ENCODE measurements at places on chromosomes 12 and 14. TPM values are rescaled to one million over a fixed set of nuclear protein-coding genes. Genes with fewer than 3 reads are reported as not detected.

The TGFB3 gene
- total RNA-seq: 315 TPM

The B4GALNT1 gene
- 3.3 TPM for total RNA-seq

The GRIN2B gene
- total RNA-seq: 0.03 TPM

The NOPCHAP1 gene
- total RNA-seq: 15.4 TPM

The GAS2L3 gene
- total RNA-seq: 6.0 TPM

The PTCSC3 gene
- not detected for total RNA-seq

The LHX5 gene
- not detected for total RNA-seq

The B3GNT4 gene
- not detected for total RNA-seq

The C12orf54 gene
- total RNA-seq: 1.5 TPM

The AKAP3 gene
- total RNA-seq: 4.2 TPM

The CD4 gene
- 18.0 TPM for total RNA-seq

- no peak for DNase-seq
Observed at GRCh38 chr12:120941846-120942405, 36.4 kb upstream of the HNF1A start.

GRCh38 chr14:89903340-89903952 lies 51.1 kb downstream of the EFCAB11 start:
- no peak for DNase-seq

GRCh38 chr12:100128512-100128908 lies 14.2 kb downstream of the BLTP3B start:
- DNase-seq: no peak

DNA sequence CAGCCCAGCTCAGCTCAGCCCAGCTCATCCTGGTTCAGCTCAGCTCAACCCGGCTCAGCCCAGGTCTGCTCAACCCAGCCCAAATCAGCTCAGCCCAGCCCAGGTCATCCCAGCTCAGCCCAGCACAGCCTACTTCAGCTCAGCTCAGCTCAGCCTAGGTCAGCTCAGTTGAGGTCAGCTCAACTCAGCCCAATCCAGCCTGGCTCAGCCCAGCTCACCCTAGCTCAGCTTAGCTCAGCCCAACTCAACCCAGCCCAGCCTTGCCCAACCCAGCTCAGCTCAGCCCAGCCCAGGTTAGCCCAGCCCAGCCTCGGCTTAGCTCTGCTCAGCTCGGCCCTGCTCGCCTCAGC lies 332.3 kb downstream of the TMEM121 start:
- no peak for DNase-seq

GRCh38 chr12:79682593-79682992 lies 8.2 kb downstream of the PAWR start:
- DNase-seq: no peak

GRCh38 chr12:120834489-120835303 lies 69.5 kb downstream of the SPPL3 start:
- no peak for DNase-seq

GRCh38 chr12:7089196-7089871 lies 2.9 kb downstream of the C1R start:
- no peak for DNase-seq

- DNase-seq: no peak
Observed at GRCh38 chr12:22248121-22248520, 86.4 kb downstream of the ST8SIA1 start.

- DNase-seq: no peak
Observed at GRCh38 chr12:45411626-45412025, 195.7 kb downstream of the ANO6 start.

- no peak for DNase-seq
Observed at GRCh38 chr12:90393089-90393488, 561.9 kb downstream of the CCER1 start.

GRCh38 chr12:79659961-79660431 lies 30.8 kb downstream of the PAWR start:
- DNase-seq: no peak

DNA sequence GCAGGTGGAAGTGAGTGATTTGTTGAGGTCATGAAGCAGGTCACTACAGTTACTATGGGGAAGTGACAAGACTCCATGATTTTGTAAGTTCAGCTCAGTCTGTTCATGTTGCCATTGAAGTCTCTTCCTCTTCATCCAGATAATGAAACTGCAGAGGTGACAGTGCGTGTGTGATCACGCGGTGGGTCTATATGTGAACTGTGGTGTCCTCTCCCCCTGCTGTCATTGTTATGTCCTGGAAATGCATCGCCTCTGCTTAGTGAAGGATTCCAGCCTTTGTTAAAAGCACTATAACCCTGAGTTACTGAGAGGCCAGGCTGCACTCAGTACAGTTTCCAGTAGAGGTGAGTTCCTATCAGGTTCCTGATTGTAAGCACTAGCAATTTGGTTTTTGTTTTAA lies 216.2 kb upstream of the RMST start:
- DNase-seq: no peak

DNA sequence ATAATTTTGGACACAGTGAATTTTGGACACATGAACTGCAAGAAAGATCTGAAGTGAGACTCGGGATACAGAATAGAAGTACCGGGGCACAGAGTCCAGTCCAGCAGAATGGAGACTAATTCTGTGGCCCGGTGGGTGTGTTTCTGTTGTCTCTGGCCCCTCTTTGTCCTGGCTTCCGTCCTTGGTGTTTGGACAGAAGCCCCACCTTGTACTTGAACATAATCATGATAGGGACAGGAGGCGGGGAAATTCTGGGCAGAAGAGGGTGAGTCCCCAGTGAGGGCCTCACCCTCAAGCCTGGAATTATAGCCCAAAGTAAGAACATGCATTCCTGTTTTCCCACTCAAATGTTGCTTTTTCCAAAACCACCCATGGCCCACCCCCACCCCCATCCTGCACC lies 39.9 kb downstream of the TNFAIP2 start:
- DNase-seq: no peak

- no peak for DNase-seq
Observed at GRCh38 chr14:37583358-37584210, 11.5 kb downstream of the FOXA1 start.

DNA sequence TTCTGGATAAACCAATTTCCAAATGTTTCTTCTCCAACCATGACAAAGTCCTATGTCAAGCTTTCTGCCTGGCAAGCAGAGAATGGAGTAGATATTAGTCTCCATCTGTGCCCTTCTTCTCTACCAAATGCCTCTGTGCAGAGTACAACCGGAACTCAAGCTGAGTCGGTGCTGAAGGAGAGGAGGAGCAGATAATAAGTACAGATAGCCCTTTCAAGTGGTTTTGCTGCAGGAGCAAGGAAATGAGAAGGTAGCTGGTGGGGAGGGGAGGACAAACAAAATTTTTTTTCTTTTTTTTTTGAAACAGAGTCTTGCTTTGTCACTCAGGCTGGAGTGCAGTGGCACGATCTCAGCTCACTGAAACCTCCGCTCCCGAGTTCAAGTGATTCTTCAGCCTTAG lies 14.2 kb upstream of the HELB start:
- DNase-seq: no peak

DNA sequence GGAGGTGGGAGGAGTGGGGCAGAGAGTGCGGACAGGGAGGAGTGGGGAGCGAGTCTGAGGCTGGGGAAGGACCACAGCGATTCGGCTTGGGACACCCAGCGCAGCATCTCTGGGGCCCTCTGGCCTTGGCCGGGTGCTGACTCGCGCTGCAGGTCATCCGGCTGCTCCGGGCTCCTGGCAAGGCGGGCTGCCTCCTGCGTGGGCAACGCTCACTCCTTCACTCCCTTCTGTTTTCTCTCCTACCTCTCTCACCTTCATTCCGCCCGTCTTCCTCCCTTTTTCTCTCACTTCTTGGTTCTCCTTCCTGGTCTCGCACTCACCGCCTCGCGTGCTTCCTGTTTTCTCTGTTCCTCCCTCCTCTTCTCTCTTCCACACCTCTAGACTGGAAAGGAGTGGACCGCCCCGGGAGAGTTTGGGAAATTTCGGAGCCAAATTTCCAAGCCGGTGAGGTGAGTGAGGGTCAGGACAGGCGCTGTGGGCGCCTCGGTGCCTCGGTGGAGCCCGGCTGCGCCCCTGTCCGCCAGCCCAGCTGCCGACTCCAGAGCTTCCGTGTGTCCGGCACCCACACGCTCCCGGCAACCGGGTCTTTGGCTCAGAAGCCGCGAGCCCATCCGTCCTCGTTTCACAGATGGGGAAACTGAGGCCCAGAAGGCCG lies 86.7 kb downstream of the B4GALNT3 start:
- DNase-seq: no peak

DNA sequence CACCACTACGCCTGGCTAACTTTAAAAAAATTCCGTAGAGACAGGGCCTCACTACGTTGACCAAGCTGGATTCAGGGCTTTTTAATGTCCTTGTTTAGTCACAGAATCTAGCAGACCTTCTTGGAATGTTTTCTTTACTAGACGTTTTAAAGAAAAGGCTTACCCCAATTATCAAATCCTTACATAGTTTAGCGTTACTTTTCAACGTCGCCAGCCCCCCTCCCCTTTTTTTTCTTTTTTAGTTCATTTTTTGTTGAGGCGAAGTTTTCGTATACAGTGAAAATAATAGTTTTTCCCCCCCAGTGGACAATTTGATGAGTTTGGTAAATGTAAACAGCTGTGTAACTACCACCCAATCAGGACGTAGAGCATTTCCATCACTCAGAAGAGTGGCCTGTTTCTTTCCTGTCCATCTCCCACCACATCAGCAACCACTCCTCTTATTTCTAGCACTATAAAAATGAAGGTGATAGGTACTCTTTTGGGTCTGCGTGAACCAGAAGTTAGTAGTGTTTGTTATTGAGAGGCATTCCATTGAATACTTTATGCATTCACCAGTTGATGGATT lies 753 bp upstream of the DLGAP5 start:
- no peak for DNase-seq

DNA sequence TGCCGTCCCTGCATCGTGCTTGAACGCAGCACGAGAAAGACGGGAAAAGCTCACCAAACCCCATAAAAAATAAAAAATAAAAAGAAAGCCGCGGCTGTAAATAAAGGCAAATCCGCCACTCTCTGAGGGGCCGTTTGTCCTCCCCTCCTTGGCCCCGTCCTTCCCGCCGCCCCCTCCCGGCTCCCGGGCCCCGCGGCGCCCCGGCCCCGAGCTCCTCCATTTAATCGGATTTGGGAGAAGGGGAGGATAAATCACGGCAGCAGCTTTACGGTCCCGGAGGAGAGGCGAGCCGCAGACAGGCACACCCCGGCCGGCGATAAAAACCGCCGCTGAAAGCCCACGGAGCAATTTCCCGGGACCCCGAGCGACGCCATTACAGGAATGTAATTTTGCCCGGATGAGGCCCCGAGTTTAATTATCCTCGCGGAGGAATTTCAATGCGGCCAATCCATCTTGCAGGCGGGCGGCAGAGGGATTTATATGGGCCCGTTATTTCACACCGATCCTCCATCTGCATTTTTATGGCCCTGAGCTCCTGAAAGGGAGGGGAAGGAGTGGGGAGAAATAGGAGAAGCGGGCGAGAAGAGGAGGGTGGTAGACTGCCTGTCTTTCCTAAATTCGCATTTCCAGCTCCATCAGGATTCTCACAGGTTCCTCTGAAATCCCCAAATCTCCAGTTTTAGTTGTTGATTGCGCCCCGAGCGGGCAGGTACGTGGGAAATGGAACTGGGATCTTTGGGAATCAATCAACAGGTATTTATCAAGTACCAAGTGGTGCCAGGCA lies 1.3 kb upstream of the ATP5MC2 start:
- no peak for DNase-seq

DNA sequence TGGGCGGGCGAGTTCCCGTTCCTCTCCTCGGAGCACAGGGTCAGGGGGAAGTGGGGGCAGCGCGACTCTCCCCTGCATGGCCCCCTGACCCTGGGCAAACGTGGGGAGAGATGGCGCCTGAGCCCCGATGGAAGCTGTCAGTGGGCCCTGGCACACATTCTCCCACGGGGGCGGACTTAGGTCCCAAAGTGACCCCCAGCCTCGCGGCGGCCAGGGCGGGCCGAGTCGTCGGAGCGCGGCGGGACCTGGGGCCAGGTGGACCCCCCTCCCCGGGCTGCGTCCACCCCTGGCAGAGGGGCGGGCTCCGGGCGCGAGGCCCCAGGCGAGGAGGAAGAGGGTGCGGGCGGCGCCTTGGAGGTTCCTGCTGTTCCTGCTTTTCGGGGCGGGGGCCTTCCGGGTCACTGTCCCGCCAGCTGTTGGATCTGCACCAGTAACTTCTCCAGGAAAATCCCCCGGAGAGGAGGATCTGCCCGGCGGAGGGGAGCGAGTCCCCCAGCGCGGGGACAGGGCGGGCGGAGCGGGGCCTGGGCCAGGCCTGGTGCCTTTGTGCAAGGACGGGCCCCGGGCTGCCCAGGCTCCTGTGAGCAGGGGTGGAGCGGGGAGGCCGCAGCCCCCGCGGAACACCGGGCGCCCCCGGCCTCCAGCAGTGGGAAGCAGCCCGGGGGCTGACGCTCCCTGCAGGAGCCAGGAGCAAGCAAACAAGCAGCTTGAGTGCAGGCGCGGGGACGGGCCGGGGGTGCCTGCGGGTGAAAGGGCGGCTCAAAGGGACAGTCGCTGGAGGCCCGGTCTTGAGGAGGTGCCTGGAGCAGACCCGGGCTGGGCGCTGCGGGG lies 15.3 kb downstream of the TNFAIP2 start:
- peak; percentile 53 for DNase-seq

GRCh38 chr12:26627335-26627734 lies 205.7 kb downstream of the ITPR2 start:
- no peak for DNase-seq

GRCh38 chr12:111636209-111636945 lies 37.3 kb upstream of the ATXN2 start:
- DNase-seq: peak; percentile 70

- no peak for DNase-seq
Observed at GRCh38 chr12:91383099-91383498, 200.5 kb upstream of the DCN start.

DNA sequence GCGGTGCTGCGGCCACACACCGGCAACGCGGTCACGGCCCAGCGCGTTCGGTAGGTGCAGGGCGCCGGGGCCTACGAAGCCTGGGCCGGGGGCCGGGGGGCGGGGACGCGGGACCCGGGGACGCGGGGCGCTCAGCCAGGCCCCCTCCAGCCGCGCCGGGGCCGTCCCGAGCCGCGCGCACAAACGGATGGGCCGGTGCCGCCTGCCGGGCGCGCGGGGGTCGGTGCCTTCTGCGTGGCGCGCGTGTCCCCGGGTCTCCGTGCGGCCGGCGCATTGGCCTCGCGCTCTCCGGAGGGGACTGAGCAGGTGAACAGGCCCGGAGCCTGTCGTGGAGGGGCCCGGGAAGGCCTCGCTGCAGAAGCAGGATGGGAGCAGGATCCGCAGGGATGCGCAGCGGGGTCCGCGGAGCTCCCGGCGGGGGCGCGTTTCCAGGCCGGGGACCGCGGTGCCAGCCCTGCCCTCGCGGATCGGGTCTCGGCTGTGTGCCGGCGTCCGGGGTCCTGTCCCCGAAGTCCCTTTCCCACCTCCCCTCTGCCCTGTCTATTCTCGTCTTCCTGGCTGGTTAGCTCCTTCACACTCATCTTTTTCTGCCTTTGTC lies 421 bp downstream of the GLT1D1 start:
- DNase-seq: no peak

- DNase-seq: no peak
Observed at GRCh38 chr12:92134638-92135274, 10.9 kb downstream of the BTG1 start.

DNA sequence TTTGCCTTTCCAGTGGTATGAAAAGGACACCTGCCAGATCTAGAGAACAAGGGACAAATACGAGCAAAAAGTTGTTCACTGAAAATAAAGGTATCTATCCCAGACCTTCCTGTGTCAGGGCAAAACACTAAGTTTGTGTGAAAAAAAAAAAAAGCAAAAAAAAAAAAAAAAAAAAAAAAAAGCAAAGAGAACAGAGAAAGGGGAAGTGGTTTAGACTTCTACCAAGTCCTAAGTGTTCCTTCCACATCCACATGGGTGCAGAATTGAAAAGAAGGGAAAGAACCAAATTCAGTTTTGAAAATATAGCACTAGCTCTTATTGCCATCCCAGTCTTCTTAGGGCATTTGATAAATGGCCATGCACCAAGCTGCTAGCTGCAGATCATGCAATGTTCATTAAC lies 41.7 kb downstream of the ZCRB1 start:
- no peak for DNase-seq

Data from ureter (tissue), 1 donor.